ENCODE measurements at places on chromosomes 11 and 22.

- no peak for DNase-seq
Measured at GRCh38 chr22:50218996-50219727, 18.4 kb downstream of the SELENOO start.

DNA sequence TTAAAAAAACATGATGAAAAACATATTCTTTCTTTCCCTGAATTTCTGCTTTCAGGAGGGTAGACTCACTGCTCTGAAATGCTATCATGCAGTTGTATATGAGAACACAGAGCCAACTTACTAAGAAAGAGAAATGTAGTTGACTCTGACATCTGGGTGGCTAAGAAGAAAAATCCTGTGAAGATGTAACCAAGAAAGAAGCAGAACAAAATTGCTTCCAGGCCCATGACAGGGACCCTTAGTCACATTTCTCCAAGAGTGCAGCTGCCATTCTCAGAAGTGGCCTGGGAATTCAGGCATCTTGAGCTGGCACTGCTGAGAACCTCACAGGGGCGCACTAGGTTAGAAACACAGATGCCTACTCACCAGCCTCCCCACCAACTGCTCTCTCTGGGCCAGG is 73.6 kb downstream of the RPL27A start:
- no peak for DNase-seq

- no peak for DNase-seq
Measured at GRCh38 chr11:57279116-57279515, 42.1 kb upstream of the APLNR start.

GRCh38 chr11:40716344-40717130 is 742.9 kb downstream of the LRRC4C start:
- no peak for DNase-seq

DNA sequence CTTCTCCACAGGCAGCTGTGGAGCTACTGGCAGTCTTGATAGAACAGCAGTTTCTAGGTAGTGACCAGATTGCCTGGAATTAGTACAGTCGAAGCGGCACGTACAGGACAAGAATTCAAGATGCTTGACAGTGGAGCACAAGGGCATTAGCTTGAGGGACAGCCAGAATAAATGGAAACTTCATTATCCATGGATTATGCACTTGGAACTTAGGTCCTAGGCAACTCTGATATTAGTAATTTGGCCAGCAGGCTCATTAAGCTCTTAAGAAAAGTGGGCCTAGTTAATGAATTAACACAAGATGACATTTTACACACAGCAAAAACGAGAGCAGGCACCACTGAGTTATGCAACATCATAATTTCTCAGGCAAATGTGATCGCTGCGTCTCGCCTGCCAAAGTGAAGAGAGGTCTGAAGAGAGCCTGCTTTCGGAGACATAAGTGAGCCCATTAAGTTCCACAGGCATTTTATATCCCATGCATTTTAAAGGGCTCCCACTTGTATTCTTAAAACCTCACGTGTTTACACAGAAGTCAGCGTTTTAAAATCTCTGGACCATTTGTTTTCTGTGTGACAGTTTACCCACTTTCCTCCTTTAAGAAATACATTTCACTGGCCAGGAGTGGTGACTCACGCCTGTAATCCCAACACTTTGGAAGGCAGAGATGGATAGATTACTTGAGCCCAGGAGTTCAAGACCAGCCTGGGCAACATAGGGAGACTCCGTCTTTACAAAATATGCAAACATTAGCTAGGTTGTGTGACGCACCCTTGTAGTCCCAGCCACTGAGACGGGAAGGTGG is 66.2 kb downstream of the COMMD9 start:
- DNase-seq, result peak; percentile 96

- no peak for DNase-seq
Measured at GRCh38 chr22:27748751-27749191, 52.8 kb downstream of the MN1 start.

DNA sequence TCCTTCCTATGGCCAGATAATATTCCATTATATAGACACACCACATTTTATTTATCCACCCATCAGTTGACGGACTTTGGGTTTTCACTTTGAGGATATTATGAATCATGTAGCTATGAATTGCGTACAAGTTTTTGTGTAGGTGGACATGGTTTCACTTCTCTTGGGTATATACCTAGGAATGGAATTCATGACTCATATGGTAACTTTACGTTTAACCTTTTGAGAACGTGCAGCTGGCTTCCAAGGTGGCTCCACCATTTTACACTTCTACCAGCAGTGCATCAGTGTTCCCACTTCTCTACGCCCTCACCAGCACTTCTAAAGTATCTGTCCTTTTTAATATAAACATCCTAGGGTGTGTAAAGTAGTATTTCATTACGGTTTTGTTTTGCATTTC is 112.0 kb downstream of the PLEKHA7 start:
- no peak for DNase-seq

- no peak for DNase-seq
Measured at GRCh38 chr11:129729823-129730222, 85.8 kb upstream of the TMEM45B start.

DNA sequence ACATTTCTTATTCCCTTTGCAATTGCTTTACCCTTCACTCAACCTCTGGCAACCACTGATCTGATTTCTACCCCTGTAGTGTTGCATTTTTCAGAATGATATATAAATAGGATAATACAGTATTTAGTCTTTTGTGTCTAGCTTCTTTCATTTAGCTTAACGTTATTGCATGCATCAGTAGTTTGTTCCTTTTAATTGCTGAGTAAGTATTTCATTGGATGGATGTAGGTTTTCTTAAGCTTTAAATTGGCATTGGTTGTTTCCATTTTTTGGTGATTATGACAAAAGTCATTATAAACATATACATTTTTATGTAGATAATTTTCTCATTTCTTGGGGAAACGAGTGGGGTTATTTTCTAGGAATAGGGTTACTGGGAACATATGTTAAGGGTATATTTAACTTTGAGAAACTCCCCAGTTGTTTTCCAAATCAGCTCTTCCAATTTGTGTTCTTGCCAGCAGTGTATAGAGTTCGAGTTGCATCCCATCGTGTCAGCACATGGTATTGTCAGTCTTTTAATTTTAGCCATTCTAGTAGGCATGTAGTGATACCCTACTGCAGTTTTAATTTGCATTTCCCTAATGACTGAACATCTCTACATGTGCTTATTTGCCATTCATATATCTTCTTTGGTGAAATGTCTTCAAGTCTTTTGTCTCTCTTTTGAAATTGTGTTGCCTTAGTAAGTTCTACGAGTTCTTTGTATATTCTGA is 60.3 kb downstream of the DDX10 start:
- no peak for DNase-seq

- no peak for DNase-seq
Measured at GRCh38 chr22:26939466-26939865, 282.1 kb downstream of the MIAT start.

- DNase-seq, result no peak
Measured at GRCh38 chr11:46127150-46127638, 5.9 kb upstream of the PHF21A start.

GRCh38 chr11:63811522-63811921 is 1.7 kb upstream of the SPINDOC start:
- DNase-seq, result no peak

- peak; percentile 33 for DNase-seq
Measured at GRCh38 chr11:62974848-62975522, 9.8 kb downstream of the SLC22A6 start.

DNA sequence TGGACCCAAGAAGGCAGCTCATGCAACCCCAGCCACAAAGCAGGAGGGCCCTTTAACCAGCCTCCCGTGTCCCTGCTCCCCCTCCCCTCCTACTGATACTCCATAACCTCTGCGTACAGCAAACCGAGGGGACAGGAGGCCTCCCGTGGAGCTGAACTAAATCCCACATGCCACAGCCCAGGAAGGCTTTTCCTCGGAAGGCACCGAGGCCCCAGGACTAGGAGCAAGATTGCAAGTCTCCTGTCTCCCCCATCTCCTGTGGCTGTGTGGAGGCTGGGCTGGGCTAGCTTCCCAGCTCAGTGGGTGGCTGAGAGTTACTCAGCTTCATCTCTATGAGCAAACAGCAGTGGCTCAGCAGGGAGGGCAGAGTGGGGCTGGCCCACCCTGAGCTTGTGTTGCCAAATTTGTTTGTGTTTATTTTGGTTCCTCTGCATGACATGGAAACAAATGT is 62.7 kb upstream of the NECTIN1 start:
- no peak for DNase-seq

DNA sequence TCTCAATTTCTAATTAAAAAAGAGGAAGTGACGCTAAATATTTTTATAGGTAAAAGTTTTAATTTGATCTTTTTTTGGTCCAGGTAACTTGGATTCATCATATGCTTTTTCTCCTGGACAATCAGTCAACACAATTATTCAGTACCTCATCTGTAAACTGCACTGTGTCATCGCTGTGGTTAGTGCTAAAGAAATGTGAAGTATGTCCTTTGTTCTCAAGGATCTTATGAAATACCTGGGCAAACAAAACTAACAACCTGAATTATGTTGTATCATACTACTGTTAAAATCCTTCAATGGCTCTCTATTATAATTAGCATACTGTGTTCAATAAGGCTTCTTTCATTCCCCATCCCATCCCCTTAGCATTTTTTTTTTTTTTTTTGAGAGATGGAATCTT is 19.9 kb upstream of the SCN3B start:
- DNase-seq, result no peak

DNA sequence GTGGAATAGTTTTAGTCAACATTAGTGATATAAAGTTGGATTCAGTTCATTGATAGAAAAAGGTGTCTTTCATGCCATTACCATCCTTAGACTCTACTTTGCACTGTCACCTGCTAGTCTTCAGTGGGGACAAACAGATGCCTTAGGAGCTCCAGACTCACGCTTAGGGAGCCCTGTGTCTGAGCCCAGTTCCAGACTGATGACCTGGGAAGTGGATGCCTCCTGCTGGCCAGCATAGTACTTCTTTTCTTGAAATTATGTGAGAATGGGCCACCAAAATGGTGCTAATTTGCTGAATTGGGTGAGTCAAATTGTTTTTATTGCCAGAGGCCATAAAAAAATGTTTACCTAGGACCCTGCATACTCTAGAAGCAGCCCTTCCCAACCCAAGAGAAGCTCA is 53.9 kb downstream of the NOX4 start:
- no peak for DNase-seq

GRCh38 chr11:123903932-123904331 is 2.0 kb downstream of the OR8D4 start:
- DNase-seq, result no peak

DNA sequence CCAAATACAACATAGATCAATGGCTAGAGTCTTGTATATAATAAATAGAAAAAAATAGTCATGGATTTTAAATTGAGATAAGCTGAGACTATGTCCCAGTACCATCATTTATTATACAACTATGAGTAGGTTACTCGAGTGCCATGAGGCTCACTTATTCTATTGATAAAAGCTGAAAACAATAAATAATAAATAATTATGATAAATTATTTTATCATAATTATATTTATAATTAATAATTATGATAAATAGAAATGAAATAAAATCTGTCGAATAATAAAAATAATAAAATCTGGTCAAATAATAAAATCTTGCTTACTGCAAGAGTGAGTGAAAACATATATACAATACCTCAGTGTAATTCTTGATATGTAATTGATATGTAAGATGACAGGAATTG is 801.4 kb downstream of the FAM181B start:
- DNase-seq, result no peak

DNA sequence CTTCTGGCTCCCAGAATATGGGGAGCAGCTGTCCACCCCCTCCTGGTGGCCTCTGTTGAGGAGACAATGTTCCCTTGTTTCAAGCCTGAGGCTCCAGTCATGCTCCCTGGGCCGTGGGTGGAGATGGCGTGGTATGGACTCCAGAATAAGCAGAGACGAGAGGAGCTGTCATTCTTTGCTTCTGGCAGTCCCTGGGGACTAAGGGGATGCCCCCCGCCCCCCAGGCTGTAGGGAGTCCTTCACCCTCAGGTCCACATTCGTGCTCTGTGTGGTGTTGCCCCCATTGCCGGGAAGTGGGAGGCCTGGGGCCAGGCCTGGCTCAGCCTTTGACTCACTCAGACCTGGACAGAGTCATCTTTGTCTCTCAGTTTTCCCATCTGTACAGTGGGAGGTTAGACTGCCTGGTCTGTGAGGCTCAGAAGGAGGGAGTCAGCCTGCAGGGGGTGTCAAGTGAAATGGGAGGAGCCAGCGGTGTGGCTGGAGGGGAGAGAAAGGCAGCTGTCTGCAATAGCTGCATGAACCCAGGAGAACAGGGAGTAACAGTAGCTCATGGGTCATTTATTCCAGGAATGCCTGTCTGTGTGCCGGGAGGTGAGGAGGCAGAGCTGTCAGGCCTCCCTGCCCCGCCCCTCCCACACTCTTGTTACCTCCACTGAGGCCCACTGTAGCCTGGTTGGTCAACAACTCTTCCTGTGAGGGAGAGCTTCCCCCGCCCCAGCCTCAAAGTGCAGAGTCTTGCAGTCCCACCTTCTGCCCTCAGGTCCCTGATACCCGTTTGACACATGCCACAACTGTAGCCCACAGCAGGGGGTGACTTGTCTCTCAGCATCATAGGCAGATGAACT is 6.3 kb downstream of the ARHGEF17 start:
- no peak for DNase-seq

- DNase-seq, result no peak
Measured at GRCh38 chr11:61868571-61869428, 22.5 kb downstream of the FADS3 start.

- no peak for DNase-seq
Measured at GRCh38 chr11:77381729-77382665, 80.5 kb upstream of the GDPD4 start.

GRCh38 chr11:75341612-75342011 is 9.8 kb downstream of the ARRB1 start:
- DNase-seq, result no peak

DNA sequence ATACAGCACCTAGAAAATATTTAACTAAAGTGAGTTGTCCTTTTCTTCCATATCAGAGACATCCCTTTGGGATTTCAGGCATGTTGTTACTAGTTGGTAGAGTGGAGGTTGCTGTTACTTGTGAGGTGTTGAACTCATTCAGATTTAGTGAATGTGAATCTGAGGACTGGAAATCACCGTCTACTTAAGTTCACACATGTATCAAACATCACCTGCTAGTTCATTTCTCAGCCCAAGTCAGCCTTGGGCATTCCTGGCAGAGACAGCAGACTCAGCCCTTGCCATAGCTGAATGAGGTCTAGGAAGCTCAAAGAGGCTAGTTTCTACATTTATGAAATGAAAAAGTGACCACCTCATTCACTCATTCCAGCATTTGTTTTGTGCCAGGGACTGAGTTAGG is 9.7 kb downstream of the KDELR3 start:
- no peak for DNase-seq

DNA sequence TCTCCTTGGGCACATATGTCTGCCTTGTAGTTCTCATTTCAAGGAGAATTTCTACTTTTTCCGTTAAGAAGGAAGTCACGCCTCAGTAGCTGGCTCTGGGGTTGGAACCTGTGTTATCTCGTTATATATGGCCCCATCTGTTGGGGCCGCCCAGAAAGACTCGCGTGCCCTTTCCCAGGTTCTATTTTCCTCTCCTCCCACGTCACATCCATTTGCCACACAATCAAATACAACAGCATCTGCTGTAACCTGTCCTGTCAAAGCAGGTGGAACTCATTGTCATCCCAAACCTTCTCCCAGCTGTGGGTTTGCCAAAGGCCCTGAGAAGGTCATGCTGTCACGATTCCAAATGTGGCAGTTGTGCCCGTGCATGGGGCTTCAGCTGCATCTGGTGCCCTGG is 213.1 kb upstream of the ZBED5 start:
- DNase-seq, result no peak

- DNase-seq, result no peak
Measured at GRCh38 chr11:73292525-73292894, 15.6 kb upstream of the ARHGEF17 start.

GRCh38 chr11:1281974-1282365 is 27.5 kb downstream of the TOLLIP start:
- DNase-seq, result no peak

- DNase-seq, result no peak
Measured at GRCh38 chr22:31683181-31684105, 21.4 kb upstream of the PISD start.

- peak; percentile 42 for DNase-seq
Measured at GRCh38 chr11:18802381-18803257, 11.0 kb upstream of the PTPN5 start.

All from DMS79 (cell line).